ENCODE measurements at places on chromosomes 1 and 21. TPM values are rescaled to one million over a fixed set of nuclear protein-coding genes. Genes with fewer than 3 reads are reported as not detected.

DNA sequence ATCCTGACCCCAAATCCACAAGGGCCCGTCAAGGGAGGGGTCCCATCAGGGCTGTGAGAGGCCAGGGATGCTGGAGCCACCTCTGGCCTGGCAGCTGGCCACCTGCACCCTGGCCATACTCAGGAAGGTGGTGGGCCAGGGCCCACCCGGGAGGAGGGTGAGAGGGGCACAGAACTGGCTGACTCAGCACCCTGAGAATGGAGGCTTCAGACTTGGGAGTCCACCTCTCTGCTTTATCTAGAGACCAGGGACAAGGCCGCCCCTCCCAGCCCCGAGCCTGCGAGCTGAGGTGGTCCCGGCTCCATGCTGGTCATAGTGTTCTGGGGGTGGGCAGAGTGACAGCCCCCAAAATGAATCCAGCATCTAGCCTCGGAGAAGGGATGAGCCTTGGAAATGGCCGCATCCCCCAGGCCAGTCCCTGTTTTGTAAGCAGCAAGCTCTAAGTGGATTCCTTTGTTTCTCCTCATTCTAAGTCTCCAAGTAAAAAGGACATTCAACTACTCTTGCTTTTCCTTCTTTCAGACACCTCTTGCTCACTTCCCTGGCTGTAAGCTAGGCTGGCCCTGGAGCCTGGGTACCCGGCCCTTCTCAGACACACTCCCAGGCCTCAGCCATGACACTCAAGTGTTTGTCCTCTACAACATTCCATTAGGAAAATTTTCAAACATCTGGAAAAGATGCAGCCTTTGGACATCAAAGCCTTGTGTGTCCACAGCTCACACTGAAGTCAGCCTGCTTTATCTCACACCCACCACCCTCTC lies 12.3 kb downstream of the WNT3A start:
- DNase-seq, result no peak

- no peak for DNase-seq
These were observed 233.7 kb upstream of the NFIA start for GRCh38 chr1:60848583-60849188.

GRCh38 chr1:201069636-201070035 lies 42.6 kb downstream of the CACNA1S start:
- DNase-seq, result no peak

DNA sequence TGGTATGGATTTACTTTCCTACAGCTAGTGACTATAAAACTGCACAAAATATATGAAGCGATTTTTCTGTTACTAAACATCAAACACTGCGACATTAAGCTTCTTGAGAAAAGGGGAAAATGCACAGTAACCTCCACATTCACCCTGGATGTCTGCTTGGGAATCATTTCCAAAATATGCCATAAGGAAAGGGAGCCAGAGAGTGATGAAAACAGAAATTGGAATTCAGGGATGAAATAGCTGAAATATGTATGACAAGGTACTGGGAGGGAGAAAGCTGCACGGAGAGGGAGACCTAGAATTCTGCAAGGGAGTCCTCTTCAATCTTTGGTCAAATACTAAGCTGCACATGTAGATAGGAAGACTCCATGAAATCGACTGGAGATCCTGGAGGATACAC lies 31.6 kb upstream of the RAB3GAP2 start:
- no peak for DNase-seq

Gene CYP4X1
- total RNA-seq, result not detected

Gene KRTAP21-2
- total RNA-seq, result not detected

All from activated CD4-positive, alpha-beta T cell treated with anti-CD3 and anti-CD28 coated beads, Interleukin-2, amount 10 ng/mL, durations not matched to agents 7 days and 5 days (primary cell).